ENCODE measurements at places on chromosomes 7 and 10. TPM values are rescaled to one million over a fixed set of nuclear protein-coding genes. Genes with fewer than 3 reads are reported as not detected.

Gene NKX2-3
- total RNA-seq = not detected

Gene GPER1
- total RNA-seq = 3.3 TPM

Gene GALNT17
- total RNA-seq = 45.2 TPM

Gene PIP
- total RNA-seq = not detected

Gene ZFYVE27
- total RNA-seq = 33.5 TPM

Gene DNAJB12
- 22.9 TPM for total RNA-seq

Gene ACSM6
- not detected for total RNA-seq

Gene SEMA4G
- total RNA-seq = 9.9 TPM

Gene BAZ1B
- 63.9 TPM for total RNA-seq

GRCh38 chr7:106425017-106425719 is 140.4 kb upstream of the NAMPT start:
- no peak overlapping the region for H3K4me3 ChIP-seq
- no peaks in the 10 kb centered on the region for H3K27me3 ChIP-seq
- H3K36me3 ChIP-seq = no peaks in the 10 kb centered on the region
- H3K4me1 ChIP-seq = peaks cover 16% of the 10 kb centered on the region

DNA sequence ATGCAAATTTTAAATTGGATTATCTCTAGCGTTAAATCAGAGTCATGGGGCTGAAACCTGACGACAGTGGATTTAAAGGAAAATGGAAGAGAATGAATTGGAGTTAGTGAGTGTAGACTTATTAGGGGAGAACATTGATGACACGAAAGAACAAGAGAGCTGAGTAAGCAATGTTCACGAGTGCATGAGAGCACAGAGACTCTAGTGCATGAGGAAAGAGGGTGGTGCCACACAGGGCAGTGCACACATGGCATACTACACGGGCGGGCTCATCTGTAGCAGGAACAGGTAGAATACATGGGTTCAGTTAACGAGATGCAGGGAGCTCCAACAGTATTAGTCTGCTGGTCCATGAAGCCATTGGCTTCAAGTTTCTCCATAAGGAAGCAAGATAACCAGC is 53.9 kb downstream of the USP6NL start:
- no peak overlapping the region for H3K27ac ChIP-seq
- no peak overlapping the region for H3K4me3 ChIP-seq
- H3K4me1 ChIP-seq = no peaks in the 10 kb centered on the region
- no peak for DNase-seq
- no peaks in the 10 kb centered on the region for H3K27me3 ChIP-seq
- H3K36me3 ChIP-seq = no peaks in the 10 kb centered on the region

DNA sequence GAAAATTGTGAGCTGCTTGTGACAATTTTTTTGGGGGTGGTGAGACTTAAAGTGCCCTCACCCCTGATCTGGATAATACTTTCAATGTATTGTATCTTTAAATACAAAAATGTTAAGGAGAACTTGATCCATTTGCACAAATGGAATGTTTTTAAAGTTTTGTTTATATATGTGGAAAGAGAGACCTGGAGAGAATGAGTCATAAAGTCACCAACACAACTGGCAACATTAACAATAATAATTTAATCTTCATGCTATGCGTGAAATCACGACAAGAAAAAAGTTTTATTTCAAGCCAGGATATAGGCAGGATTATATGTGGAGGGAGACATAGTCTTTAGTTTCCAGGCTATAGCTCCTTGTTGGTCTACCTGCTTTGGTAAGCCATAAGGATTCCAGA is 537.5 kb downstream of the GPAM start:
- no peak for DNase-seq
- H3K27ac ChIP-seq = no peak overlapping the region
- no peak overlapping the region for H3K4me3 ChIP-seq
- H3K4me1 ChIP-seq = no peaks in the 10 kb centered on the region
- no peaks in the 10 kb centered on the region for H3K36me3 ChIP-seq

GRCh38 chr7:107528461-107528860 is 35.3 kb downstream of the COG5 start:
- no peak for DNase-seq
- no peak overlapping the region for H3K27ac ChIP-seq
- no peak overlapping the region for H3K4me3 ChIP-seq
- H3K27me3 ChIP-seq = no peaks in the 10 kb centered on the region
- H3K36me3 ChIP-seq = no peaks in the 10 kb centered on the region

DNA sequence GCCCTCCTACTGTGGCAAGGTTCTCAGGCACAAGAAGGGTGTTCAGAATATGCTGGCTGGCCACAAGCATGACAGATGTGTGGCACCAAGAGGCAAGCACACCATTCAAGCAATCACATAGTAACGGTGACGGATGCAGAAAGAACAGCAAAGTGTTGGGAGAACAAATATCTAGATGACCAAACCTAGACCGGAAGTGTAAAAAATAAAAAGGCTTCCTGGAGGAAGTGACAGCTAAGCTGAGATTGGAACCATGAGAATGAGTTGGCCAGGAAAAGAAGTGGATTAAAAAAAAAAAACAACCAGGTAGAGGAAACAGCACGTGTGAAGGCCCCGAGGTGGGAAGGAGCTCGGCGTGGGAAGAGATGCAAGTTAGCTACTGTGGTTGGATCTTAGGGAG is 22.0 kb downstream of the GHRHR start:
- H3K27ac ChIP-seq = no peak overlapping the region
- DNase-seq = no peak
- no peaks in the 10 kb centered on the region for H3K36me3 ChIP-seq
- H3K4me3 ChIP-seq = no peak overlapping the region

DNA sequence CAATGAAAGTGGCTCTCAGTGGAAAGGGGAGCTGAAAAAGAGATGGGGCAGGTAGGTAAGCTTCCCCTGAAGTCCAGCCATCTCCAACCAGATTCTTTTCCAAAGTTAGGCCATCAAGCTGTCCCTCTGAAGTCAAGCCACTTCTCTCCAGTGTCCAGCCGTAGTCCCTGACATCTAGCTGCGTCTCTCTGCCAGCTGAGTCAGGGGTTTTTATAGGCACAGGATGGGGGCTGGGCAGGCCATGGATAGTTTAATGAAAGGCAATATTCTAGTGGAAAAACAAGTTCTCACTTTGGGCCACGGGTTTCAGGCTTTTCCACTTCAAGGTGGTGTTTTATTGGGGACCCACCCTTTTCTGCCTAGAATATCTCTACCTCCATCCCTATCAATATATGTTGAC is 36.8 kb downstream of the AVL9 start:
- peaks cover 3% of the 10 kb centered on the region for H3K36me3 ChIP-seq
- H3K4me3 ChIP-seq = no peak overlapping the region
- no peaks in the 10 kb centered on the region for H3K4me1 ChIP-seq
- DNase-seq = no peak
- no peak overlapping the region for H3K27ac ChIP-seq

GRCh38 chr7:132407764-132408163 is 168.5 kb downstream of the PLXNA4 start:
- DNase-seq = no peak
- peaks cover 25% of the 10 kb centered on the region for H3K4me1 ChIP-seq
- H3K27me3 ChIP-seq = no peaks in the 10 kb centered on the region
- H3K4me3 ChIP-seq = no peak overlapping the region
- H3K27ac ChIP-seq = no peak overlapping the region
- H3K36me3 ChIP-seq = no peaks in the 10 kb centered on the region

GRCh38 chr7:5596046-5596895 is 172.6 kb upstream of the TNRC18 start:
- H3K27ac ChIP-seq = peak overlapping the region; percentile 79
- peaks cover 32% of the 10 kb centered on the region for H3K36me3 ChIP-seq
- H3K27me3 ChIP-seq = peaks cover 5% of the 10 kb centered on the region

DNA sequence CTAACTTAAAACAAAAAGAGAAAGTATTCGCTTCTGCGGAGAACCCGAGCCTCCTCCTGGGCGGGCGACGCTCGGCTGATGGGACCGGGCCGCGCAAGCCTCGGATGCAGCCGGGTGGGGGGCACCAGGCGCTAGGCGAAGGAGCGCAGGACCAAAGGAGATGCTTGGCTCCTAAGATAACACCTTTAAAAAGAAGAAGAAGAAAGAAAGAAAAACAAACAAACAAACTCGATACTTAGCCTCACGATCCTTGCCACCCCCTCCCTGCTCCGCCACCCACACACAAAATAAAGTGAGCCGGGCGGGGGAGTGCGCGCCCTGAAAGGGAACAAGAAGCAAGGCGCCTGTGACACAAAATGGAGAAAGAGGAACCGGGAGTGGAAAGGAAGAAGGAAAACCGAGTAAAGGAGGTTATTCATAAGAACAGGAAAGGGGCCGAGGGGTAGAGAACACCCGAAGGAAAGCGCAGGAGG is 34.0 kb upstream of the EBLN1 start:
- peak; percentile 78 for DNase-seq
- peaks cover 49% of the 10 kb centered on the region for H3K27me3 ChIP-seq
- peaks cover 19% of the 10 kb centered on the region for H3K4me1 ChIP-seq
- no peaks in the 10 kb centered on the region for H3K36me3 ChIP-seq

- no peaks in the 10 kb centered on the region for H3K4me1 ChIP-seq
- no peaks in the 10 kb centered on the region for H3K36me3 ChIP-seq
- H3K27me3 ChIP-seq = no peaks in the 10 kb centered on the region
- no peak for DNase-seq
- no peak overlapping the region for H3K27ac ChIP-seq
- no peak overlapping the region for H3K4me3 ChIP-seq
Observed at GRCh38 chr10:117345143-117345542, 30.1 kb downstream of the PDZD8 start.

DNA sequence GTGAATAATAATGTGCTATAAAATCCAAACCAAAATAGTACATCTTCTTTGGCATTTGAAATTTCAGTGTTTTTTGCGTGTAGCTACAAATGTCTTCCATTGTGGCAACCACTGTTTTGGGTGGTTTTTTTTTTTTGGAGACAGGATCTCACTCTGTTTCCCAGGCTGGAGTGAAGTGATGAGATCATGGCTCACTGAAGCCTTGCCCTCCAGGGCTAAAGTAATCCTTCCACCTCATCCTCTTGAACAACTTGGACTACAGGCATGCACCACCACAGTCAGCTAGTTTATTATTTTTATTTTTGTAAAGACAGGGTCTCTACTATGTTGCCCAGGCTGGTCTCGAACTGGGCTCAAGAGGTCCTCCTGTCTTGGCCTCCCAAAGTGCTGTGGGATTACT is 455.1 kb downstream of the AUTS2 start:
- no peaks in the 10 kb centered on the region for H3K27me3 ChIP-seq
- no peak overlapping the region for H3K27ac ChIP-seq
- no peaks in the 10 kb centered on the region for H3K36me3 ChIP-seq
- no peak for DNase-seq
- no peaks in the 10 kb centered on the region for H3K4me1 ChIP-seq

GRCh38 chr10:132229834-132230556 is 43.2 kb downstream of the DPYSL4 start:
- peaks cover 59% of the 10 kb centered on the region for H3K36me3 ChIP-seq
- H3K27me3 ChIP-seq = no peaks in the 10 kb centered on the region
- no peak overlapping the region for H3K27ac ChIP-seq
- H3K4me1 ChIP-seq = peaks cover 22% of the 10 kb centered on the region
- no peak overlapping the region for H3K4me3 ChIP-seq
- no peak for DNase-seq

DNA sequence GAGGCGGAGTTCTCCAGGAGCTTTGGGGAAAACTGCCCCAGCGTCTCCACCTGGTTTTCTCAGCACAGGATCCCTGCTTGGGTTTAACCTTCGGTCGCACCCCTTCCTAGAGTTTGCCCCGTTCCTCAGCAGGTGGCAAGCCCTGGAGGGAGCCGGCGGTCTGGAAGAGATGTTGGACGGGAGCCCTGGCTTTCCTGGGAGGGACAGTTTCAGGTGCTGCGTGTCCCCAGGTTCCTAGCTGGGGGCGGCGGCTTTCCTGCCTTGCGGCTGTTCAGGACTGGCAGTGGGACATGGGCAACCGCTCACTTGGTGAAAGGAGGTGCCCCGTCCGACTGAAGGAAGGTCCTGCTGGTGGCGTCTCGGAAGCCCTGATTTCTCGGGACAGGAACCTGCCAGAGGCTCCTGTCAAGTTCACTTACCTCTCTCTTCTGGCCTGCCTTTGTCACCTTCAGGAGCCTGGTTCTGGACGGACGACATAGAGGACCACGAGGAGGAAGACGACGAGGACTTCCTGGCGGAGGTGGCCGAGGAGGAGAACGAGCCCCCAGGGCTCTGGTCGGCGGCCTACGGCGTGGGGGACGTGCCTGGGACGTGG is 14.8 kb downstream of the ZNF316 start:
- H3K4me3 ChIP-seq = no peak overlapping the region
- H3K36me3 ChIP-seq = peaks cover 99% of the 10 kb centered on the region
- DNase-seq = no peak
- H3K27ac ChIP-seq = no peak overlapping the region
- H3K4me1 ChIP-seq = no peaks in the 10 kb centered on the region
- H3K27me3 ChIP-seq = no peaks in the 10 kb centered on the region

- no peaks in the 10 kb centered on the region for H3K27me3 ChIP-seq
- no peaks in the 10 kb centered on the region for H3K36me3 ChIP-seq
- no peak for DNase-seq
- H3K4me3 ChIP-seq = no peak overlapping the region
- H3K27ac ChIP-seq = no peak overlapping the region
Observed at GRCh38 chr10:89163265-89163995, 43.7 kb downstream of the CH25H start.
